BJ (cell line): ENCODE measurements at places on chromosomes 7 and 10. TPM values are rescaled to one million over a fixed set of nuclear protein-coding genes. Genes with fewer than 3 reads are reported as not detected.

GRCh38 chr7:1738511-1738910 lies 68.4 kb downstream of the ELFN1 start:
- no peak for DNase-seq

DNA sequence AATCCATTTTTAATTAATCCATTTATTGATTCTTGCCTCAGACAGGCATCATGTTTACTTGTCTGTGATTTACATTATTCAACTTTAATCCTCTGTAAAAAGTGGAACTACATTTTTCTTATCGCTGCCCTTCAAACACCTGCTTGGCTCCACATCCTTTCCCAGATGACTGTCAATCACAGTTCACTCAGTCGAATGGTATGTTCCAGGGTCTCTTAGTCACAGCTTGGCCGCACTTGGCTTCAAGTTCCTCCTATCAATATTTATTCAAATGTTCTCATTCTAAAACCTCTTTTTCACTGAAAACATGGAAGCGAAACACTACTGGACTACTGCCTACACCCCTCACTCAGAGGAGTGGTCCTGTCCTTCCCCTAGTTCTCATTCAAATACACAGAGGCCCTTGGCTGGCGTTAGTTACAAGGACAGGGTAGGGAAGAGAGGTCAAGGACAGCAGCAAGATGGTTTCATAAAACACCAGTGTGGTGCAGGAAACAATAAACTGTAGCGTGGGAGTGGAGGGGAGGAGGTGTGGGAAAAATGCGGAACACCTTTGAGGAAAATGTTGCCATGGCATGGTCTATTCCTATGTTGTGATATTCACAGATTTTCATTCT lies 143.2 kb downstream of the USP6NL start:
- DNase-seq: no peak

DNA sequence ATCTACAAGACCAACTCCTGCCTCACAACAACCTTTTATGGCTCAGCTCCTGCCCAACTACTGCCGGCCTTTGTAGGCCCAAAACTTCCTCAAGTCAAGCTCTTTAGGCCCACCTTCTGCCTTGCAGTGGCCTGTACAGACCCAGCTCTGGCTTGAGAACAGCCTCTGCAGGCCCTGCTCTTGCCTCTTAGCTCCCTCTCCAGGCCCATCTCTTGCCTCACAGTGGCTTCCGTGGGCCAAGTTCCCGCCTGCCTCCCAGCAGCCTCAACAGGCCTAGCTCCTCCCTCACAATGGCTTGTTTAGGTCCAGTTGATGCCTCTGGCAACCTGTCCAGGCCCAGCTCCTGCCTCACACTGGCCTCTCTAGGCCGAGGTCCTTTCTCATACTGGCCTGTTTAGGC lies 32.4 kb upstream of the VKORC1L1 start:
- no peak for DNase-seq

The NOS3 gene
- 0.60 and 1.3 TPM in 2 replicates for polyA plus RNA-seq

DNA sequence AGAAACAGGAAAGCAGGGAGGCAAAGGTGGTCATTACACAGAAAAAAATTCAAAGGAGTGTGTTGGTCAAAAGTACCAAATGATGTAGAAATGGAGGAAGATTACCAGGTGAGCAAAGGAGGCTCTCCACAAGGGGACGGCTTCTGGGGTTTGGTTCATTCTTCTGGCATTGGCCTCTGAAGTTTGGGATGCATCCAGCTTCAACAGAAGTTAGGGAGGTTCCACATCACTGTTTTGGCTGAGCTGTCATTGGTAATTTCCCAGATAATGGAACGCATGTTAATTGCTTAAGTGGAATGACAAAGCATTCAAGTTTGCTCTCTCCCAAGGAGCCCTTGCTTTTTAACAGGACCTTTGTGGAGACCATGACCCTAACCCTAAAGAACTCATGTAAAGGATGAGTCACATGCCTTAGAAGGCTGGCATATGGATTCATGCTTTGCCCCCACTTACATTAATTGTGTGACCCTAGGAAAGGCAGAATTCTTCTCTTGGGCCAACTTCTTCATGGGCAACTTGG lies 398.6 kb downstream of the GPAM start:
- DNase-seq: no peak
